Common myeloid progenitor, CD34-positive (primary cell): ENCODE measurements at places on chromosomes 3 and 15.
A peak's percentile ranks its signal among the peaks of the same experiment; 100 is the strongest.

DNA sequence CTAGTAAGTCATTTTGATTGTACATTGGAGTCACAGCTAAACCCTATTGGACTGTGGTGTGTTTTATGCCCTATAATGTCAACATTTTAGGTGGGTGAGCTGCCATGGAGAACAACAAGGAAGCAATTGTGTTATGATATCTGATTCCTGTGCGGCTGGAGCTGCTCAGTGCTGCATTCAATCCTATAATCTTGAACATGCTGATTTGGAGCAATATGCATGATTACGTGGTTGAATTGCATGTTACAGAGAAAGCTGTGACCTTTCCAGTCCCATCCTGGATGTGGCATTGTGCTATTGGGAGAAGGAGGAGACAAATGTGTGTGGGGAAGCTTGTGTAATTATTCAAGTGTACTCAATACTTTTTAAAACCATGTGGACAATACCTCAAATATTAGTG lies 20.1 kb upstream of the C3orf49 start:
- no peaks in the 10 kb centered on the region for H3K4me1 ChIP-seq
- DNase-seq, result no peak
- H3K4me3 ChIP-seq, result no peak overlapping the region
- H3K27ac ChIP-seq, result no peak overlapping the region

DNA sequence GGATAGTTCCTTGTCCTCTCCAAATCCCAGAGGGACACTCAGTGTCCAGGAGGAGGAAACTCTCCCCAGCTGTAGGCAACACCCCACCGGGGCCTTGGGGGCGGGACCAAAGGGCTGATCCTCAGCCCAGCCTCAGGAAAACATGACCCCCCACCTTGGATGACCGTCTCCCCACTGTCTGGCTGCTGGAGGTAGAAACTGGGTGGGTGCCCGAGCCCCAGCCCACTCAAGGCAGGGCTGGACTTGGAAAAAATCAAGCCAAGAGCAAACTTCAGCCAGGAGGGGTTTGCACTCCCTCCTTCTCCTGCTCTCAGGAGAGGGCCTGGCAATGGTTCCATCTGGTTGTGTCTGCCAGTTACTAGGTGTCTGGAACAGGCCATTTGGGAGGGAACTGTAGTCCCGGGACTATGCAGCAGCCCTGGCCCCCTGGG lies 3.6 kb upstream of the RASL12 start:
- no peak for DNase-seq
- no peaks in the 10 kb centered on the region for H3K36me3 ChIP-seq
- no peak overlapping the region for H3K27ac ChIP-seq
- H3K27me3 ChIP-seq, result peaks cover 5% of the 10 kb centered on the region

DNA sequence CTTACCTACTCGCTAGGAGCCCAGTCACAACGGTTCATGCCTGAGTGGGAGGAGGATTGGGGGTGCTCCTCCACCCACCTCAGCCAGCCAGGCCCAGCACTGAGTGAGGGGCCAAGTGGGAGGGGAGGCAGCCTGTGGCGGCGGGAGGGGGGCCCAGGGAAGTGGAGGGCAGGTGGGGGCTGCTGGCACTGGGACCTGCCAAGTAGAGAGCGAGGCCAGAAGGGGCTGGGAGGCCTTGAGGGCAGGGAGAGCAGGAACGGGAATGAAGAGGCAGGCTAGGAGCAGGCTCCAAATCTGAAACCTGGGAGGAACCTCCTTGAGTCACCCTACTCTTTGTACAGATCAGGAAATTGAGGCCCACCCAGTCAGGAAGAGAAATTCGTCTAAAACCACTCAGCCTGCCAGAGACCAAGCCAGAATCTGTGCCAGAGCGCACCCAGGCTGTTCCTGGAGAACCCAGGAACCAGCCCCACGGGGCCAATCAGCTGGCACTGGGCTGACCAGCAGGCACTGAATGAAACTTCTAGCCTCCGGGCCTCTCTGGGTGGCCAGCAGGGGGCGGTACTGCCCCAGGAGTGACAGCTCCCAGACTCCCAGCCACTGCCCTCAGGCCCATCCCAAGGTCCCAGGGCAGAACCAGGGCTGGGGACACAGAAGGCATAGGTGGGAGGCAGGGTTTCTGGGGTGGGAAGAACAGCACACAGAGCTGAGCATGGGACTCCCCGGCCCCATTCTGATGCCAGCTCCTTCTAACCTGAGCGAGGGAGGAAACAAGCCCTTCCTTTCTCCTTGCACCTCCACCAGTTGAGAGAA lies 14.8 kb upstream of the CYP11A1 start:
- no peak overlapping the region for H3K4me3 ChIP-seq
- no peaks in the 10 kb centered on the region for H3K27me3 ChIP-seq
- peaks cover 61% of the 10 kb centered on the region for H3K4me1 ChIP-seq
- peak; percentile 68 for DNase-seq
- no peak overlapping the region for H3K27ac ChIP-seq

DNA sequence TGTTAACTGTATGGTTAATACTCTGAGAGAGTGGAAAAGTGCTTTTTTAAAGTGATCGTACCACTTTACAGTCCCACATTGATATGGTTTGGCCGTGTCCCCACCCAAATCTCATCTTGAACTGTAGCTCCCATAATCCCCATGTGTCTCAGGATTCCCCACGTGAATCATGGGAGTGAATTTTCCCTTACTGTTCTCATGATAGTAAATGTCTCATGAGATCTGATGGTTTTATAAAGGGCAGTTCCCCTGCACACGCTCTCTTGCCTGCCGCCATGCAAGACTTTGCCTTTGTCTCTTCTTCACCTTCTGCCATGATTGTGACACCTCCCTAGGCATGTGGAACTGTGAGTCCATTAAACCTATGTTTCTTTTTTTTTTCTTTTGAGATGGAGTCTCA lies 109.2 kb downstream of the TCF12 start:
- no peak overlapping the region for H3K27ac ChIP-seq
- no peak for DNase-seq
- no peak overlapping the region for H3K4me3 ChIP-seq

GRCh38 chr3:28150465-28151206 lies 90.8 kb upstream of the CMC1 start:
- no peak for DNase-seq

DNA sequence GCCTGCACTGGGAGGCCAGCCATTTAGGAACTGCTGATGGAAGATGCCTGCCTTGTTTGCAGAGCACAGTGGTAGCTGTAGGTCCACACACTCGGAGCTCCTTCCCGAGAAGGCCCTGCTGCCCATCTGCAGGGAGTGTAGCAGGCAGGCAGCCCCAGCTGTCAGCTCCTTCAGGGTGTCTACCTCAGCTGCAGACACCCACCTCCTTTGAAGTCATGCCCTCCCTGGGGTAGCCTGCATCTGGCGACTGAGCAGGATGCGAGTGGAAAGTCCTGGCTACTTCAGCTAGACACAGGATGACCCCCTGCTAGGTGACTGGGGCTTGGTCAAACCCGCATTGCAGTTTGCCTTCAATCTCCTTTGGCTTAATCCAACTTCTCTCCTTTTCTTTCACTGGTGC lies 93.2 kb upstream of the TLE3 start:
- no peaks in the 10 kb centered on the region for H3K36me3 ChIP-seq
- H3K4me1 ChIP-seq, result no peaks in the 10 kb centered on the region
- DNase-seq, result no peak
- no peaks in the 10 kb centered on the region for H3K27me3 ChIP-seq

DNA sequence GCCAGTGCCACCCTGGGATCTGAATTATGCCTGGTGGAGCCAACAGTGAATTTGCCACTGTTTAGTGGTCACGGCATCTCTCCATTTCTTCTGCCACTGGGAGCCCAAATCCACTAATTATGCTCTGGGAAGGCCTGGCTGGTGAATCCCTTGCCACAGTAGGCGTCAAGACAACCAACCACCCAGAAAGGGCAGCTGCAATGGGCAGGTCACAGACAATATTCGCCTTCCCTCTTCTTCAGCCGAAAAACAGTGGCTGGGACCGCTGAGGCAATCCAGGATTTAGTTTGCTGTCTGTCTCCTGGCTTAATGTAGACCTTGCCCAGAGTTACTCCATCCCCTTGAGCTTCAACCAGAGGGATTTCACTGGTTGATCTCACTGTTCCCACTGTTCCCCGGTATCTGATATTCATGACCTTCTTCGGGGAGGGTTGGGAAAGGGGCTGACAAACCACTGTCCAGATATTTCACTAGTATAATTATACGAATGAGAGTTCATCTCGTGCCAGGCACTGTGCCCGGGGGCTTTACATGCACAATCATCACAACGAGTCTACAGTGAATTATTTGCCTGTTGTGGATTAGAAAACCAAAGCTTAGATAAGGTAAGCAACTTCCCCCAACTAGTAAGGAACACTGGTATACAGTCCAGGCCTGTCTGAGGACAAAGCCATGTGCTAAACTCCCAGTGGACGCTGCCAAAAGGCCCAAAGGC lies 49.9 kb upstream of the RAB6B start:
- H3K27me3 ChIP-seq, result no peaks in the 10 kb centered on the region
- no peak for DNase-seq
- H3K4me3 ChIP-seq, result no peak overlapping the region
- no peak overlapping the region for H3K27ac ChIP-seq
- H3K36me3 ChIP-seq, result no peaks in the 10 kb centered on the region

GRCh38 chr3:189962466-189962865 lies 158.2 kb downstream of the P3H2 start:
- no peaks in the 10 kb centered on the region for H3K27me3 ChIP-seq
- no peaks in the 10 kb centered on the region for H3K36me3 ChIP-seq
- no peak overlapping the region for H3K4me3 ChIP-seq

GRCh38 chr3:17847156-17847555 lies 104.7 kb upstream of the TBC1D5 start:
- H3K4me3 ChIP-seq, result no peak overlapping the region
- DNase-seq, result no peak
- H3K27ac ChIP-seq, result no peak overlapping the region
- H3K27me3 ChIP-seq, result no peaks in the 10 kb centered on the region
- H3K36me3 ChIP-seq, result no peaks in the 10 kb centered on the region

- peak overlapping the region; percentile 26 for H3K4me3 ChIP-seq
- no peak for DNase-seq
- H3K27me3 ChIP-seq, result no peaks in the 10 kb centered on the region
These were observed 64.8 kb downstream of the IGF2BP2 start for GRCh38 chr3:185760088-185760487.

DNA sequence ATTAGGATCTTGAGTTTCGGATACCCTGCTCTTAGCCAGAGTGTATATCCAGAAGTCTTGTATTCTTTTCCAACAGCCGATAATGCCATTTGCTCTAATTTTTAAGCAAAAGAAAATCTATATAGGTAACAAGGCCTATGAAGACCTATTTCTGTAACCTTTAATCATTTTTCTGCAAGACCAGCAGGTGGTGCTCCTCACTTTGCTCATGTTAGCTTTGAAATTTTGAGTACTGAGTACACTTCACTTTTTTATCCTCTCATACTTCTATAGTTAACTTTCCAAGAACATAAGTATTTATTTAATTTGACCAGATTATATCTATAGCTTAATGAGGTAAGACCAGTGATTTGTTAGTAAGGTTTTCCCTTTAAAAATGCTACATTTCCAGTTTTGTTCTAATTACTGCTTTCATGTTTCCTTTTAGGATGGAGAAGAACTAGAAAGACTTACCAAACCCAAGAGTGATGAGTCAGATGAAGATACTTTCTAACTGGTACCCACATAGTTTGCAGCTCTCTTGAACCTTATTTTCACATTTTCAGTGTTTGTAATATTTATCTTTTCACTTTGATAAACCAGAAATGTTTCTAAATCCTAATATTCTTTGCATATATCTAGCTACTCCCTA lies 20.5 kb downstream of the SLC35A5 start:
- peaks cover 13% of the 10 kb centered on the region for H3K4me1 ChIP-seq
- peaks cover 40% of the 10 kb centered on the region for H3K36me3 ChIP-seq
- no peak overlapping the region for H3K27ac ChIP-seq
- no peak overlapping the region for H3K4me3 ChIP-seq
- DNase-seq, result peak; percentile 82
- H3K27me3 ChIP-seq, result no peaks in the 10 kb centered on the region

- H3K27me3 ChIP-seq, result no peaks in the 10 kb centered on the region
- no peak for DNase-seq
- H3K4me3 ChIP-seq, result no peak overlapping the region
- no peaks in the 10 kb centered on the region for H3K4me1 ChIP-seq
These were observed 10.0 kb downstream of the LNP1 start for GRCh38 chr3:100411091-100411982.

DNA sequence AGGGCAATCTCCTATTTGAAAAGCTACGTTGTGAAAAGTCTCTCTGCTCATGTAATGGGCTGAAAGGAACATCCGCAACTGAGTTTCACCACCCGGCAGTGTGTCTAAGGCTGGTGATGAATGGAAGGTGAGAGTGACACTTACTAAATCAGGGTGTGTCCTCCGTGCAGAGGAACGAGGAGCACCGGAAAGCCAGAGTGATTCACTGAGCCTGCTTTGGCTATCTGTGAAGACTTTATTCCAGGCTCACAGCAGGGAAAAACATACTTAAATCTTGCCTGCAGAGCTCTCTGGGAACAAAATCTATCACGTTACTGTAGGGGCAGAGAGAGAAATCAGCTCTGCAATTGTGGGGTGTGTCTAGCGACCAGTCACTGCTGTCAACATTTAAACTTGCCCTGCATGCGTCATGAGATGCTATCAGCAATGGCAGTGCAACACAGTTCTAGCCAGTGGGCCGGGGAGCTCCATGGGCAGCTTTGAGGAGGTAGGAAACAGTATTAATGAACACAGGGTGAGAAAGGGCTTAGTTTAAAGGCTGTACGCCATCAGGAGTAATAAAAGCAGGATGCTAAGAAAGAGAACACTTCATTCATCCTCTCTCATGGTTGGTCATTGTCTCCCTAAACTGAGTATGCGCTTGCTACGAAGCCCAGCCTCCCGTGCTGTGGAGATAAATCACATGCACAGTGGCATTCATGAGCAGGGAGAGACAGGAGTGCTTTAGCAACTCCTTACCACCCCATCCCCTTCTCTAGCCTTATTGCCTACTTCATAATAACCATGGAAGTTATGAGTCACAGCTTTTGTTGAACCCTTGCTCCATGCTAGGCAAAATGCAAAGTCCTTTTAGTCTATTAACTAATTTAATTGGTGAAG lies 542.7 kb upstream of the ADAMTS9 start:
- DNase-seq, result no peak
- no peak overlapping the region for H3K27ac ChIP-seq
- H3K4me3 ChIP-seq, result no peak overlapping the region
- H3K36me3 ChIP-seq, result no peaks in the 10 kb centered on the region
- no peaks in the 10 kb centered on the region for H3K27me3 ChIP-seq

- no peak for DNase-seq
- H3K27ac ChIP-seq, result no peak overlapping the region
- no peak overlapping the region for H3K4me3 ChIP-seq
- H3K4me1 ChIP-seq, result no peaks in the 10 kb centered on the region
- no peaks in the 10 kb centered on the region for H3K27me3 ChIP-seq
These were observed 10.6 kb downstream of the CHCHD4 start for GRCh38 chr3:14113965-14114635.

GRCh38 chr3:125957674-125958510 lies 11.1 kb upstream of the ROPN1B start:
- no peak overlapping the region for H3K27ac ChIP-seq
- H3K4me3 ChIP-seq, result peak overlapping the region; percentile 32
- H3K36me3 ChIP-seq, result no peaks in the 10 kb centered on the region

- no peaks in the 10 kb centered on the region for H3K27me3 ChIP-seq
- H3K4me3 ChIP-seq, result no peak overlapping the region
- no peaks in the 10 kb centered on the region for H3K36me3 ChIP-seq
- no peak for DNase-seq
- H3K27ac ChIP-seq, result no peak overlapping the region
These were observed 35.7 kb upstream of the APEH start for GRCh38 chr3:49638445-49638844.
